Vagina (tissue), 2 donors: ENCODE measurements at places on chromosomes 7 and 10.

- DNase-seq: no peak
These were observed 281.2 kb upstream of the VSTM2A start for GRCh38 chr7:54260941-54261371.

DNA sequence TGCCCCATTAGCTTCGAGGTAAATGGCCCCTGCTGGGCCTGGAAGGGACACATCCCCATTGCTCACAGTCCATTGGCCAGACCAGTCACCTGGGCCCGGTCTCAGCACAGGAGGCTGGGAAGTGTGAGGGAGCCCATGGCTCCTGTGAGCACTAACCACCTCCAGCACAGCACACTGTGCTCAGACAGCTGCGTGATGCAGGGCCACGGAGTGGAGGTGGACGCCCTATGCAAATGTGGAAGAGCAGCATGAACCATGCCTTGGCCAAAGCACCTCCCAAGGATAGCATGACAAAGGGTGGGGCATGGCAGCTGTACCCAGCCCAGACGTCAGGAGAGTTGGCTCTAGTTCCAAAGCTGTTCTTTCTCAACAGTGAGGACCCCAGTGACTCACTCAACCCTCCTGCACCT is 120.1 kb upstream of the ZMIZ1 start:
- DNase-seq: no peak

- no peak for DNase-seq
These were observed 20.7 kb downstream of the LHPP start for GRCh38 chr10:124482236-124482800.

DNA sequence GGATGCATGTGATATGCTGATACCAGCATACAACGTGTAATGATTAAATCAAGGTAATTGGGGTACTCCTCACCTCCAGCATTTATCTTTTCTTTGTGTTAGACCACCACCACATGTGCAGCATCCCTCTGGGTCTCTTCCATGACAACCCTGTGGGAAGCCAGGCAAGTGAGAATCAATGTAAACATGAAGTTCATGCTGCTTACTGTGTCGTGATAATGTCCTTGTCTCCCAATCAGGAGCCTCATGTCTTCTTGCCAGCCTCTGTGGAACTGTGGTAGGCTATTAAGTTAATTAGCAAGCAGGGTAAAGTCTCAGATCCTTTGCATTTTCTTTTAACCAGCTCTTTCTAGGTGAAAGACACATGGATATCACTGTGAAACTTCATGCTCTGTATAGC is 126.7 kb downstream of the TES start:
- DNase-seq: no peak

- DNase-seq: no peak
These were observed 57.5 kb upstream of the MGAM2 start for GRCh38 chr7:142053988-142054387.

GRCh38 chr10:121500701-121501332 is 97.4 kb downstream of the FGFR2 start:
- no peak for DNase-seq

GRCh38 chr7:96959135-96959534 is 46.2 kb upstream of the DLX6 start:
- no peak for DNase-seq

DNA sequence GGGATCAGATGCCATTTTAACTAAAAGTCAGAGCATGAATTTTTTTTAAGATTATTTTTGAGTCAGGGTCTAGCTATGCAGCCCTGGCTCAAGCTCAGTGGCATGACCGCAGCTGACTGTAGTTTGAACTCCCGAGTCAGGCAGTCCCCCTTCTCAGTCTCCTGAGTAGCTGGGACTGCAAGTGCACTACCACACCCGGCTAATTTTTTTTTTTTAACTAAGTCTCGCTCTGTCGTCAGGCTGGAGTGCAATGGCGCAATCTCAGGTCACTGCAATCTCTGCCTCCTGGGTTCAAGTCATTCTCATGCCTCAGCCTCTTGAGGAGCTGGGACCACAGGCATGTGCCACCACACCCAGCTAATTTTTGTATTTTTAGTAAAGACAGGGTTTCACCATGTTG is 7.8 kb downstream of the TAS2R41 start:
- DNase-seq: no peak

DNA sequence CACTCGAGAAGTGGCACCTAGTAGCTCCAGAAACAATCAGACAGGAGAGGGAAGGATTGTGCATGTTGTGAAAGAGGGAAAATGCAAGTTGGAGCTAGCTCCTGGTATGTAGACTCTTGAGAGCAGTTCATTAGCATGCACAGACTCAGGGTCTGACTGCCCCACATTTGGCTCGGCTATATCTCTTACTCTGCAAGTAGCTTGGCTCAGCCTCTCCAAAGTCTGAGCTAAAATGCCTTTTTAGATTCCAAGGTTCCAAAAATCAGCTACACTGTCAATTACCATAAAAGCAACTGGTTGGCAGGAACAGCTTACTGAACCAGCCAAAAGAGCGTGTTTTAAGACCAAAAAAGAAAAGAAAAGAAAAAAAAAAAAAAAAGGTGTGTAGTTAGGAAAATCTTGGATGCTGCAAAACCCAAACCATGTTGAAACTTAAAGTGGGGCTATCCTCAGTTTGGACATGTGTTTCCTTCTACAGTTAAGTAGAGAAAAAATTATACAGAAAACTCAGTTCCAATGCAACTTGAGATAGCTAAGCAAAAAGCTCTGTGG is 65.5 kb downstream of the MKX start:
- no peak for DNase-seq

- DNase-seq: no peak
These were observed 24.5 kb upstream of the SVIL start for GRCh38 chr10:29658984-29659965.

- no peak for DNase-seq
These were observed 19.7 kb upstream of the PON2 start for GRCh38 chr7:95454438-95455045.

- DNase-seq: no peak
These were observed 20.1 kb upstream of the C7orf33 start for GRCh38 chr7:148570510-148570909.

- no peak for DNase-seq
These were observed 448.5 kb downstream of the KCNMA1 start for GRCh38 chr10:77189075-77189474.

DNA sequence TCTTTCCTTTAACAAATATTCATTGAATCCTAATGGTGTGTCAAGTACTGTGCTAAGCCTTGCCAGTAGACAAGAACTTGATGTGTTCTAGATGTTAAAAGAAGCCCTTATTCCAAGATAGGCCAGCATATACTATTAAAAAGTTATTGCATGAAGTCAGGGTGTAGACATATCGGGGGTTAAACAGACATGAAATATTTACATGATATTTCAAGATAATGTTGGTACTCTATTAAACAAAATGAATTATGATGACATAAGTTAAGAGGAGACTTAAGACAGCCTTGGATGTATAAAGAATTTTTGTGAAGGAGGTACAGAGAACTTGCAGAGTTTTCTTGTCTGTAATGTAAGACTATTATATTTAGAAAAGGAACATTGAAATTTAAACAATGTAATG is 44.8 kb downstream of the HDAC9 start:
- no peak for DNase-seq

GRCh38 chr10:48659790-48660189 is 24.9 kb upstream of the WDFY4 start:
- no peak for DNase-seq

- DNase-seq: no peak
These were observed 442.9 kb downstream of the AUTS2 start for GRCh38 chr7:70040970-70041766.
